ENCODE measurements at places on chromosomes 7 and 10.

DNA sequence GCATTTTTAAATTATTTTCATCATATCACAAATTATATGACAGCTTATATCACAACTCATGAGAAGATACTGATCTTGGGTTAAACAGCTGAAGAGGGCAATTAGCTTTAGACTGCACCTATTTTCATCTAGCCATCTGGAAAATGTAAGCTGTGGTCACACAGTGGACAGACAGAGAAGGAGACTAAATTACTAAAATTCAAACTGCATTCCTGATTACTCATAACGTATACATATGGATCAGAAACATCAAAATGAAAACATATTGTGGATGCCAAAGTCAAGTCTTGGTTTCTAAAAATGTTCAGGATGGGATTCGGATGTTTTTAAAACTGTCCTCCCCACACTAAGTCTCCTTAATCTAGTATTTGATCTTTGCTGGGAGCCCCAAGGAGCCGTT is 6.6 kb downstream of the BBIP1 start:
- DNase-seq: no peak

- DNase-seq: no peak
Observed at GRCh38 chr10:133128126-133129070, 31.6 kb upstream of the KNDC1 start.

GRCh38 chr10:92407305-92408016 is 116.5 kb downstream of the MARCHF5 start:
- no peak for DNase-seq

DNA sequence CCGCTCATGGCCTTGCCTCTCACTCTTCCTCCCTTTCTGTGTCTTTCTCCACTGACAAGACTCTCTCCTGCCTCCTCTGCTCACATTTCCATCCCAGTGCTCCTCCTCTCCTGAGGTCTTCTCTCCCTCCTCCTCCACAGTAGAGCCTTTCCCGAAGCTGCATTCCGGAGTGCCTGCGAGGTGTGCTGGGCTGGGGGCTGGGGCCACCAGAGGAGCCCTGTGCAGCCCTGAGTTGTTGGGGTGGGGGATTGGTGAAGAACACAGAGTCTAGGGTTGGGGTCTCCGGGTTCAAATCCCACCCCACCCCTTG is 76.4 kb downstream of the ZMIZ1 start:
- no peak for DNase-seq

DNA sequence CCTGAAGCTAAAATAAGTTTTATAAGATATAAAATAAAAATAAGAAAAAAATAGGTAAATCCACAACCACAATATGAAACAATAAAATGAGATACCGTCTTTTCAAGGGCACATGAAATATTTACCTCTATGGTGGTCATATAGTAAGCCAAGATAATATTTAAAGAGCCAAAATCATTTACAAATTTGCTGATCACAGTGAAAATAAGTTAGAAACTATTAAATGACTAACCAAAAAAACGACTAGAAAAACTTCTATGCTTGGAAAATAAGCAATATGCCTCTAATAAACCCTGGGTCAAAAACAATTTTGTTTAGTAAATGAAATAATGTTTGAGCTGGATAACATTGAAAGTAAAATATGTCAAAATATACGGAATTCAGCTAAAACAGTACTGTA is 535.2 kb downstream of the GRID1 start:
- DNase-seq: no peak

- no peak for DNase-seq
Observed at GRCh38 chr7:26034391-26034790, 117.6 kb upstream of the NFE2L3 start.

GRCh38 chr7:33825644-33826043 is 79.7 kb upstream of the BMPER start:
- no peak for DNase-seq

GRCh38 chr7:16840094-16840493 is 35.3 kb upstream of the AGR2 start:
- no peak for DNase-seq

GRCh38 chr7:47327698-47328391 is 254.1 kb downstream of the TNS3 start:
- DNase-seq: no peak

- DNase-seq: no peak
Observed at GRCh38 chr7:32263611-32264010, 193.4 kb upstream of the PDE1C start.

DNA sequence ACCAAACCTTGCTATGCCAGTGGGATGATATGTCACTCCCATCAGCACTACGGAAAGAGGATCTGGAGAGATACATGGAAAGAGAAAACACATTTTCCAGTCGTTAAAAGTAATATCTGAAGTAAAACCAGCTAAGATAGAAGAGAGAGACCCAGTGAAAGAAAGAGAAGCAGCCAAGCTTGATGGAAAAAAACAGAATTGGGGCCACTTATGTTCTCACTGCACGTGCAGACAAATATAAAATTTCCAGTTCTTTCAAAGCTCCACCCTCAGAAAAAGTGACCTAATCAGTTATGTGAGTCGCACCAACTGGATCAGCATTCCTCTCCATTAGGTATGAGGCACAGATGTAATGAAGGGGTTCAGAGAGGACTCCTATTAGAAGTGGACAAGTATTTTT is 266.1 kb downstream of the MTERF1 start:
- DNase-seq: no peak

DNA sequence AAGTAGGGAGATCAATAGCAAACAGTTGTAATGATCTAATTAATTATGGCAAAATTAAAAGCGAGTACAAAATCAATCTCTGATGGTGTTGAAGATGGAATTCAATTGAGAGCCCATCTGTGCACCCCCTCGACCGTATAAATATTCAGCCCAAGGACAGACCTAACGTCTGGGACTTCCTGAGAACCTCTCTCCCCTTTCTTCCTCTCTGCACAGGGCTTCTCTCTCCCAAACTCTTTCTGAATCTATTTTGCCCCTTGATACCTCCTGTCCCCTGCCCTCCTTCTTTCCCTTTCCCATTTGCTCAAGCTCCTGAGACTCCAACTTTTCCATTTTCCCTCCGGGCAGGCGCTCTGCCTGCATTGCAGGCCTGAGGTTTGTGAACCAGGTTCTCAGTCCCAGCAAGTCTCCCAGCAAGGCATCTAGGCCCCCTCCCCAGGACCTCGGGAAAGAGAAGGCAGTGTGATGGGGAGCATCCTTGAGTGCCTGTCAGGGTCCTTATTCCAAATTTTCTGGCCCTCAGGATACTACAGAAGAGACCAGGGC is 8.5 kb upstream of the PAX2 start:
- DNase-seq: no peak

GRCh38 chr7:151903249-151904032 is 26.5 kb upstream of the PRKAG2 start:
- no peak for DNase-seq

DNA sequence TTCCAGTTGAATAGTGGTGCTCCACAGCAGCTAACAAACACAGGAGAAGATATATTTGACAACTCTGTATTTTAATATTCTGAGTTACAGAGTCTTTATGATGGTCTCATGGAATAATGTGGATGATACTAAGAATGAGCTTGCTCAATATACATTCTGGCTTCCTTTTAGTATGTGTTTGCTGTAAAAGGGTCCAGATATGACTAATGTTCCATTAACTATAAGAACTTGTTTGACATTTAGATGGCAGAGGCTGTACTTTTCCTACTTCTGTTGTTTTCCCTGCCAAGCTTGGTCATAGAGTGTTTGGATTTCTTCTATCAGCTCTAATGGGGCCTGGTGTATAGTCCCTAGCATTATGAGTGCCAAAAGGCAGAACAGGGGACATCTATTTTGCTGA is 61.5 kb upstream of the GPR22 start:
- no peak for DNase-seq

DNA sequence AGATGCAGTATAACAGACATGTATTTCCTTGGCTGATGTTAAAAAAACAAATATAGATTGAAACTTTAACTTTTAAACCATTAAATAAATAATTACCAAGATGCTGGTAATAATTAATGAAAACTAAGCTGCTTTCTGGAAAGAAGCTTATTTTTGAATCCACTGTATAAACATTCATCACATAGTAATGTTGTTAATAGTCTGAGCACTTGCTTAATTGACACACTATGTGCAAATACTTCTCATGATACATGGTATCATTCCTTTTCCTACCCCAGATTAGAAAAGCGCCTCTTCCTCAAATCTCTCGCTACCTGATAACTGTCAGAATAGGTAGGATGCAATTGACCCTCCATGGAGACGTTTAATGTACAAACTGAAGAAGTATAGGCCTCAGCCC is 15.0 kb upstream of the COL28A1 start:
- DNase-seq: no peak

GRCh38 chr7:45187089-45187945 is 29.7 kb downstream of the RAMP3 start:
- DNase-seq: no peak

- DNase-seq: peak; percentile 15
Observed at GRCh38 chr7:30226614-30227268, 57.7 kb upstream of the ZNRF2 start.

GRCh38 chr7:101488826-101489572 is 126.3 kb downstream of the COL26A1 start:
- DNase-seq: no peak

- DNase-seq: no peak
Observed at GRCh38 chr7:114405427-114405826, 9.2 kb upstream of the FOXP2 start.

DNA sequence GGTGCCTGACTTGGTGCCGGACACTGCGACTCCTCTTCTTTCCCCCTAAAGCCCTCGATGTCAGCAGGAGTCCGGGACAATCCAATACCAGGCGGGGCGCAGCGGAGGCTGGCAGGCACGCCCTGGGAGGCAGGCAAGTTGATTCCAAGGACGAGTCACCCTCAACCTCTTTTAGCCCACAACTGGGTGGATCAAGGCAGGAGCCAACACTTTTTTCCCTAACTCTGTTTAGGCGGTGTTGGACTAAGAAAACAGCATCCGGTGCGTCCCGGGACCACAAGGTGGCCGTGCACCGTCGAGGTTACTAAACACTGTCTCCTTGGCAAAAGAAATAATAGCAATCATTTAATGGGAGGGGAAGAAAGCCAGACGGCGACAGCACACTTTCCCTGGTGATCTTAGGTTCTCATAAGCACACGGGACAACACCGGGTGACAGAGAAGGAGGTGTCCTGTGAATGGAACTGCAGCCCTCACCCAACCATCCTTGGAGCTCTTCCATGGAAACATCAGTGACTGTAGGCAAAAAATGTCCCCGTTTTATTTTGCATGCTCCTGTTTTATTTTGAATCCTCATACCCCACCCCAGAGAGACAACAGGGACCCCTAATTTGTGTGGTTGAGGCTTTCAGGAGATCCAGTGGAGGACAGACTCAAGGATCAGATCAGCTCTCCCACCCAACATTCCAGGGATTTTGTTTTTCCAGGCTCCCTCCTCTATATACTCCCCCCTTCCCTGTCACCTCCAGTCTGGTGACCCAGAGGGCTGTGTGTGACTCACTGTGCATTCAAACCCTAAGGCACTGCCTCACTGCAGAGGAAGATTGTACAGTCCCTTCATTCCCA is 1.3 kb upstream of the CALCR start:
- DNase-seq: no peak

DNA sequence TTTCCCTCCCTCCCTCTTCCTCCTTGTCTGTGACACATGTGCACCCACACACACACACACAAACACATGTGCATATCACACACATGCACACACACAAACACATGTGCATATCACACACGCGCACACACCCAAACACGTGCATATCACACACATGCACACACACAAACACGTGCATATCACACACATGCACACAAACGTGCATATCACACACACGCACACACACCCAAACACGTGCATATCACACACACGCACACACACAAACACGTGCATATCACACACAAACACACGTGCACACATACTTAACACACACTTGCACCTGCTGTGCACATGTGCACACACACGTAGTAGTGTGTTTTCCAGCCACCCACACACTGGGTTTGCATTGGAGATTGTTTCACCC is 29.4 kb upstream of the KNDC1 start:
- DNase-seq: no peak

- peak; percentile 68 for DNase-seq
Observed at GRCh38 chr7:151759591-151760042, 117.3 kb downstream of the PRKAG2 start.

- DNase-seq: no peak
Observed at GRCh38 chr10:17669185-17669872, 25.4 kb downstream of the STAM start.

DNA sequence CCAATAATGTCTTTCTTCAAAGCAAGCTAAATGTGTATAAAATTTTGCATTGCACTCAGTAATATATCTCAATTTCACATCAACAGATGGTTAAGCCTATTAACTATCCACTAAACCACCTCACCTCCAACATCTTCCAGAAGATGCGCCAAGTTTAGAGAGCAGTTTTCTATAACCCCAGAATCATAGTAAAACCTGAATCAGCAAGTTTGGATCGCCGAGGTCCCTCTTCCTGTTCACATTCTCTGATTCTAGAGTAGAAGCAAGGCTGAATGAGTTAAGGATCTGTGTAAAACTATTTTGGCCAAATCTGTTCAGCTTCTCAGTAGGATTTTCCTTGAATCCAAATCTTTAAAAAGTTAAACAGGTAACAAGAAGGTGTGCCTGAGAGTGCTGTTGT is 1.4 kb upstream of the FAM204A start:
- DNase-seq: no peak

DNA sequence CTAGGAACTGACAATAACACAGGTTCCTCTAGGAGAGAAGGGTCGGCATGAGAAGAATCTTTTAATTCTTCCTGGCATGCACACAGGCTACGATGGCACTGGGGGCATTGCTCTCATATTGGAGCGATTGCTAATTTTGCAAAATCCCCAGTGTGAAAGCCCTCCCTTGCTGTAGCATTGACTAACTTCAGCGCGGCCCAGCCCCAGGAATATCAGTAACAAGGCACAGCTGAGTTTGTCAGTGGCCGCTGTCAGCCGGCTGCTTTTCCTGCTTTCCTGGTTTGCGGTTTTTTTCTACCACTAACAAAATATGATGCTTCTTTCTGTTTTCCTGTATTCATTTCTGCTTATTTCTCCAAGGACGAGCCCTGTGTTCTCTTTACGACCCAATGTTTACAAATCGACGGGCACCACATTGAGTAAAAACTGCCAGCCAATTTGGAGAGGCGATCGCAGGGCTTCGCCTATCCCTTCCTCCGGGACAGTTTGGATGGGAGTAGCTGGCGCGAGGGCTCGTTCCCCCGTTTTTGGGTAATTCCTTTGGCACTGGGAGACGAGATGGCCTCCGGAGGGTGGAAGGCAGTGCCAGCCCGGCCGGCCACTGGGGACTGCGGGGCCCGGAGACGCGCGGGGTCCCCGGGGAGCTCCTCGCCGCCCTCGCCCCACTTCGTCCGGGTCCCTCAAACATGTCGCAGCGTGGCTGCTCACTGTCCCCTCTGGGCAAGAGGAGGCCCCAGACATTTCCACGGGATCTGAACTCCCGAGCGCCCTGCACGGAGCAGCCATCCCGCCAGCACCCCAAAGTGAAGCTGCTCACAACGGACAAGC is 967 bp downstream of the ADARB2 start:
- DNase-seq: no peak

- DNase-seq: no peak
Observed at GRCh38 chr7:127598318-127598717, 4.8 kb downstream of the FSCN3 start.

Measured in CD8-positive, alpha-beta T cell (primary cell).